Stimulated activated CD4-positive, alpha-beta T cell treated with anti-CD3 and anti-CD28 coated beads, Interleukin-1b, Interleukin-23, amount 100 ng/mL, for 1 hour (primary cell): ENCODE measurements at places on chromosomes 2 and 18.

DNA sequence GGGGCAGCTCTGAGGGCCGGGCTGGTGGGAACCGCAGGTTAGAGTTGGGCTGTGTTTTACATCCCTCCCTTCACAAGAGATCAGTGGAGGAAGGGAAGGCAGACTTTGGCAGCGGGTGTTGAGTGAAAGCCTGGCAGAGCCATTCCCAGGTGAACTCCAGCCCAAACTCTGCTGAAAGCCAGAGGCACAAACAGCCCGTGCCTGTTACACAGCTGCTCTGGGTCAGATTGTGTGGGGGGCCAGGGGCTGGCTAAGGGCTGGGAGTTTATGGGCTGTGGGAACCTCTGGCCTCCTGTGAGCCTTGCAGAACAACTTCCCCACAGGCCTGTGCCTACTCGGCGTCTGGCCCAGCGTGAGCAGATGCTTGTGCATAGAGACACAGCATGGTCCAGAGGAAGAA lies 286.8 kb downstream of the CLIP4 start:
- no peak for DNase-seq

- no peak for DNase-seq
Observed at GRCh38 chr18:79878741-79879378, 72.6 kb downstream of the SLC66A2 start.

DNA sequence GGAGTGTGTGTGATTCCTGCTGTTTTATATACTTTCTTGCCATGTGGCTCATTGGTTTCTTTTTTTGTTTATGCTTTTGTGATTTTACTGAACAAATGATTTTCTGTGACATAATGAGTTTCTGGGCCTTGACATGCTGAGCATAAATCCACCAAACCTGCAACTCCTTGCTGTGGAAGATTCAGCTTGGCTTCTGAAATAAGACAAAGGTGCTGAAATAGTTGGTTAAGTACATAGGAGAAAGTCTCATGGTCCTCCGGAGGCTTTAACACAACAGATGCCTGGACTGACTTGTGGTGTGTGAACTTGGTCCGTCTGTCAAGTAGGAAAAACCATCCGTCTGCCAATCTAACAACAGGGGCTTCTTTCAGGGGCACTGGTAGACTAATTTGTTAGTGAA lies 315.3 kb upstream of the CXCR4 start:
- DNase-seq = no peak

DNA sequence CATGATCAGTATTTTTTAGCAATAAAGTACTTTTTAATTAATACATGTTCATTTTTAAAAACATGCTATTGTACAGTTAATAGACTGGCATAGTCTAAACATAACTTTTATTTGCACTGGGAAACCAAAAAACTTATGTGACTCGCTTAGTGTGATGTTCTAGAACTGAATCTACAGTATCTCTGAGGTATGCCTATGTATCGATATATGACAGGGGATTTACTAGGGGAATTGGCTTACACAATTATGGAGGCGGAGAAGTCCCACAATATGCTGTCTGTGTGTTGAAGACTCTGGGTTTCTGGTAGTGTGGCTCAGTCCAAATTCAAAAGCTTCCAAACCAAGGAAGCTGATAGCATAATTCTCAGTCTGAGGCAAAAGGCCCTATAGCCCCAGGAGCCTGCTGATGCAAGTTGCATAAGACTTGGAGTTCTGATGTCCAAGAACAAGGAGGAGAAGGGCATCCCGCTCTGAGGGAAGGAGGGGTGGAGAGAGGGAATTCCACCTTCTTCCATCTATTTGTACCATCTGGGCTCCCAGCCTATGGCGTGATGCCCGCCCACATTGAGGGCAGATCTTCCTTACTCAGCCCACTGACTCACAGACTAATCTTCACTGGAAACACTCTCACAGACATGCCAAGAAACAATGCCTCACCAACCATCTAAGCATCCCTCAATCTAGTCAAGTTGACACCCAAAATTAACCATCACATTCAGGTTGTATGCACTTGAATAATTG lies 27.5 kb downstream of the ZNF638 start:
- no peak for DNase-seq

DNA sequence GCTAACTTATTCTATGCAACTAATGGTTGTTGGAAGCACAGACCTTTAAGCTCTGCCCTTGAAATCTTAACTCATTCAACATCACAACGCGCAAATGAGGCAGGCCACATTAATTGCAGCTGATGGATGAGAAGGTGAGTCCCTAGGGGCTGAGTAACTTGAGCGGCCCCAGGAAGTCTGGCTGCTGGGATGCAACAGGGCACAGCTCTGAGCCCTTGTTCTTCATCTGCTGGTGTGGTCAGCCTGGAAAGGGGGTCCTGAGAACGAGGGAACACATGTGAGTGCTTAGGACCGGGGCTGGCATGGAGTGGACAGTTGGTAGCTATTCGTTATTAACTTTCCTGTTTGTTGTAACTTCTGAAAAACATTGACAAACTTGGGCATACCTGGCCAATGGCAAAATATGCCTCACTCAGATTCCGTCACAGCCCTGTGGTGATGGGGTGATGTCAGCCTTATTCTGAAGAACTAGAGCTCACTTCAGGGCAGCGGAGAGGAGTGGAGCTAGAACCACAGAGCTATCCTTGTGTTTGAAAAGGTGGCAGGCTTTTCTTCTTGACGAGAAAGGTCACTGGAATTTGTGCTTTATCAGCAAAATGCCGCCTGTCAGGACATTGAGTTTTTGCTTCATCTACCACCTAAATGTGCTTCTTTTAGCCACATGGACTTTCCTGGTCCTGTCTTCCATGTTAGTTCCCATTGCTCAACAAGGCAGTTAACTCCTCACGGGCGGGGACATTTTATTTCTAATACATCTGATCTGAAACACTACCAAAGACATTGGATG lies 145.9 kb upstream of the FHL2 start:
- DNase-seq = no peak
